Ammon's horn (tissue), 1 donor: ENCODE measurements at places on chromosomes 16 and 17.

- DNase-seq = no peak
Observed at GRCh38 chr16:75679366-75679765, 2.6 kb upstream of the CPHXL2 start.

DNA sequence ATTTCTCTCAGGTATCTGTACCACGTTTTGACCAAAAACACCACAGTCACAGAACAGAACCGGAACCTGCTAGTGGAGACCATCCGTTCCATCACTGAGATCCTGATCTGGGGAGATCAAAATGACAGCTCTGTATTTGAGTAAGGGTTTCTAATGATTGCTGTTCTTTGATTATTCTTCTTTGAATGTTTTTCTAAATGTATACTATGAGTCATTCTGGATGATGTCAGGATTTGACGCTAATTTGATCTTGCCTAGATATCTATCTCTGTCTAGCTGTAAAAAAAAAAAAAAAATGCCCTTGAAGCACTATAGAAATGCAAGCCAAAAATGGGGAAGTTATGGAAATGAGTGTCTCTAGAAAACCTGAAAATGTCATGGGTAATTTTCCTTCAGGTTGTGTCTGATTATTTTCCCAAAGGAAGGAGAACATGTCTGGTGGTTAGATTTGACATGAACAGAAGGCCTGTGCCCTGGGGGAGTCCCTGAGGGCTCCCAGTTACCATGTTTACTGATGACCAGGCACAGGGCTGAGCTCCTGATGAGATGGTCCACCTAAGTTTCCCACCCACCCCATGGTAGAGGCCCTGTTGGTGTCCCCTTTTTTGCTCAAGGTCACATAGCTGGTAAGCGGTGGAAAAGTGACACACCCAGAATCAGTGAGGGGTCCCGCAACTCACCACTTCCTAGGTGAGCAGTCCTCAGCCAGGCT, 13.6 kb downstream of the CLEC16A start:
- no peak for DNase-seq

DNA sequence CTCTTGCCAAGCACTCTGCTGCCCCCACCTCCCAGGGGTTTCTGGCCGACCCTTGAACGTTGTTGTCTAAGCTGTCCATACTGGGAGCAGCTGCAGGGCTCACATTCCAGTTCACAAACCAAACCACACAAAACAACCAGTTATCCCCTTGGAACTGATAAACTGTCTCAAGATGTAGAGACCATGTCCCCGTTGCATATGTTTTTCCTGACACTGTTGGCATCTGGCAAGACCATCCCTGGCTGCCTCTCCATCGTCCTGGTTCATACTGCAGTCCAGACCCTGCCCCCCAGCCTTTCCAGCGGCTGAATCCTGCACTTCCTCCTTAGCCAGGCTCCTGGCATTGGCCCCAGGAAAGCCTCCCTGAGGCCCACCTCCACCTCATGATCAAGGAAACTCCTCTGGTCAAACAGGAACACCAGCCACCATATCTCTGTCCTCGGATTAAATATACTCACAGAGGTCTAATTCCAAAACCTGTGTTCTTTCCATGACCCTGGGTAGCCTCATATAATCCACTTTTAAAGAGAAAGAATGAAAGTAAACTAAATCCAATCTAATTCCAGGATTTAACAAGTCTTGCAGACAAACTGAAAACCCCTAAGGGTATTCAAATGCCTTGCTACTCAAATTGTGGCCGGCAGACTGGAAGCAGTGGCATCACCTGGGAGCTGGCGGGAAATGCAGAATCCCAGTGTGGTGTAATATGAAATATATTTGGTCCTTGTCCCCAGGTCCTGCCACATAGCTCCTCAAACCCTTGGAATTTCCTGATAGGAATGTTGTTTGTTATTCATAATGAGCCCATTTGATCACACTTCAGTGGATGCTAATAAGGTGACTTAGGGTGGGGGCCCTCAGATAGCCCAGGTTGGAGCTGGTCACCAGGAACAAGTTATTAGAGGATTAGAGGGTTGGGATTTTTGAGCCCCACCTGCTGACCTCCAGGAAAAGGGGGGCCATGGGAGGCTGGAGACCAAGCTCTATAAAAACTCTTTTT, 14.2 kb downstream of the GAS7 start:
- no peak for DNase-seq

DNA sequence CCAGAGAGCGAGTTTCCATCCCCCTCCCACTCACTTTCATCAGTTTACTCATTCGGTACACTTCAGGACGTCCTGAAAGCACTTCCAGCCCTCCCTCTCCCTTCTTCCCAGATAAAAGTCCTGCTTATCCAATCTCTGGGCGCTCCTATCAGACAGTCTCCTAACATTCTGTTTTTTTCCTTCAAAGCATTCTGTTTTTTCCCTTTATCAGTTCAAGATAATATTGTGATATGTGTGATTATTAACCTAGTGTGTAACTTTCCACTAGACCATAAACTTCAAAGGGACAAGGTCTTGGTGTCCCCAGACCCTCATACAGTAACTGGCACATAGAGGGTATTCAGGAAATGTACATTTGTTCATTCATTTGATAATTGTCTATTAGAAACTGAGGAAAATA, 24.4 kb upstream of the C16orf87 start:
- no peak for DNase-seq

DNA sequence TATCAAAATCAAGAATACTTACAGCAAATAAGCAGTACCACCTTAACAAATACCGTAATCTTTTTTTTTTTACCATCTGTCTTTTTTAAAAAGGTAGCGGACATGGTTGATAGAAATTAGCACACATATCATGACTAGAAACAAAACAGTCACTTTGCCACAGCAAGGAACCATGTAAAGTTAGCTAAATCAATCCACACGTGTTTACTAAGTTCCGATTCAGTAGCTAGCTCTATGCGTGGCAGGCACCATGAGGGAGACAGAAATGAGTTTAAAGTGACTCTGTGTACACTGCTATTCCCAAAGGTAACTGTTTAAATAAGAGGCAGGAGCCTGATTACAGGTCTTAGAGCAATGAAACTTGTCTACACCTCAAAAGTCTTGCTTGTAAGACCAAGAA, 108.6 kb downstream of the XYLT1 start:
- DNase-seq = no peak

DNA sequence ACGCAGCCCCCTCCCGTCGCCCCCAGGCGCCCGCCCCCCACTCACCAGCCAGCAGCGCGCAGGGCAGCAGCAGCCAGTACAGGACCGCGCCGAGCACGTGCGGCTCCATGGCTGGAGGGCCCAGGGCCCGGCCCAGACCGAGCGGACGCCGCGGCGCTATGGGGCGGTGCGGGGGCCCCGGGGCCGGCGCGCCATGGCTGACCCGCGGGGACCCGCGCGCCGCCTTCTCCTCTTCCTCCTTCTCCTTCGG, 239 bp downstream of the PIEZO1 start:
- DNase-seq = no peak

DNA sequence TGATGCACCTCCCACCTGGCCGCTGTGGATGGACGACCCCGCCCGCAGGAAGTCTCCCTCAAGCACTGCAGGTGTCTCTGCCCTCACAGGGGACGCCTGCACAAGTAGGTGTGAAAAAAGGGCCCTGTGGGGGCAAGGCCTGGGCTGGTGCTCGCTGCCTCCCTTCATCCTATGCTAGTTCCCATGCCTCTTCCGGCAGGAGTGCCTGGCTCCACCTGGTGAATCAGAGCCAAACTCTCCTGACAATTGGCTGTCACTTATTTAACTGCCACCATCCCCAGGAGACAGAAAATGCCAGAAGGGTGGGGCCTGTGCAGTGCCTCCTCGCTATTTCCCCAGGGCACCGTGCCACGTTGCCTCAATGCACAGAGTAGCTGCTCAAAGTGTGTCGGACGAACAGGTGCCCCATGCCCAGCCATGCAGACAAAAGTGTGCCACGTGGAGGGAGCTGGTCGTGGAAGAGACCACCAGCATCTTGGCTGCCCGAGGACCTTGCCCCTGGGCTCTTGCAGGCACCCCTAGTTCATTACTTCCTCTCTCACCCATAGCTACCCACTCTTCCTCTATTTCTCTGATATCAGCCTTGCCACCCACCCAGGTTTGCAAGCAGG, 170.7 kb downstream of the SEC14L1 start:
- DNase-seq = no peak

DNA sequence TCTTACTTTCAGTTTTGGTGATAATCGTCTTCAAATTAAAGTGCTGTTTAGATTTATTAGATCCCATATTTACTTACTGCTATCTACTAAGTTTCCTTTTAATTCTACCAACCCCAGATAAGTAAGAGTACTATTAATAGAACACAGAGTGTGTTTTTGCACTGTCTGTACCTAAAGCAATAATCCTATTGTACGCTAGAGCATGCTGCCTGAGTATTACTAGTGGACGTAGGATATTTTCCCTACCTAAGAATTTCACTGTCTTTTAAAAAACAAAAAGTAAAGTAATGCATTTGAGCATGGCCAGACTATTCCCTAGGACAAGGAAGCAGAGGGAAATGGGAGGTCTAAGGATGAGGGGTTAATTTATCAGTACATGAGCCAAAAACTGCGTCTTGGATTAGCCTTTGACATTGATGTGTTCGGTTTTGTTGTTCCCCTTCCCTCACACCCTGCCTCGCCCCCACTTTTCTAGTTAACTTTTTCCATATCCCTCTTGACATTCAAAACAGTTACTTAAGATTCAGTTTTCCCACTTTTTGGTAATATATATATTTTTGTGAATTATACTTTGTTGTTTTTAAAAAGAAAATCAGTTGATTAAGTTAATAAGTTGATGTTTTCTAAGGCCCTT, 56.8 kb downstream of the HLF start:
- DNase-seq = no peak

- no peak for DNase-seq
Observed at GRCh38 chr17:82296511-82297279, 20.7 kb downstream of the CD7 start.

DNA sequence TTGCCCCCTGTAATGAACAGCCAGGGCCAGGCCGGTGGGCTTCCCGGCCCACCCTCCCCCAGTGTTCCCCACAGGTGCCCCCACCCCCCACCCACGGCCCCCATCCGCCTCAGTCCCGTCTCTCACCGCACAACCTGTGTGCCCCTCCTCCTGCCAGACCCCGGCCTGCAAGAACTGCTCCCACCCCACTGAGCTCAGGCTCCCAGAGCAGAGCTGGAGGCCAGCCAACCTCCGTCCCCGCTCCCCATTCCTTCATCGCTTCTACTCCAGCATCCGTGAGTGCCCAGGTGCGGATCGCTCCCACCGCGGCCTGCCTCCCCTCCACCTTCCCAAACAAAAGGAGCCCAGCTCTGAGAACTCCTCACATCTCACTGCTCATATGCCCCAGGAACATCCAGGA, 4.2 kb downstream of the MVD start:
- no peak for DNase-seq

GRCh38 chr17:79803997-79804855, 7.3 kb upstream of the CBX8 start:
- DNase-seq = no peak

DNA sequence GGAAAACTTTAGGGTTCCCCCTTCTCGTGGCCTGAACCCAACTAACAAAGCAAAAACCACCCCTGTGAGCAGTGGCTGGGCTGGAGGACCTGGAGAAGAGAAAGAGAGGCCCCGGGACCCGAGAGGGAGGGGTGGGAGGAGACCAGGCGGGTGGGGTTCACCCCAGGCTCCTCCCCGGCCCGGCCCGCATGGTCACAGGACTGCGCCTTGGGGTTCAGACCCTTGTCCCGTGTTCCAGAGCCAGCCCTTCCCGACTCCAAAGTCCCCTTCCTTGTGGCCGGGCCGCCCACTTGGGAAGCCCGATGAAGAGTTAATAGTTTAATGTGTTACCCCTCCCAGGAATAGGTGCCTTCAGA, 852 bp downstream of the MARVELD3 start:
- no peak for DNase-seq

- DNase-seq = no peak
Observed at GRCh38 chr17:58436245-58436644, 18.9 kb upstream of the RNF43 start.

GRCh38 chr16:4513086-4513860, 25.3 kb downstream of the CDIP1 start:
- DNase-seq = no peak

GRCh38 chr16:64181271-64181925, 940.5 kb downstream of the CDH11 start:
- no peak for DNase-seq

DNA sequence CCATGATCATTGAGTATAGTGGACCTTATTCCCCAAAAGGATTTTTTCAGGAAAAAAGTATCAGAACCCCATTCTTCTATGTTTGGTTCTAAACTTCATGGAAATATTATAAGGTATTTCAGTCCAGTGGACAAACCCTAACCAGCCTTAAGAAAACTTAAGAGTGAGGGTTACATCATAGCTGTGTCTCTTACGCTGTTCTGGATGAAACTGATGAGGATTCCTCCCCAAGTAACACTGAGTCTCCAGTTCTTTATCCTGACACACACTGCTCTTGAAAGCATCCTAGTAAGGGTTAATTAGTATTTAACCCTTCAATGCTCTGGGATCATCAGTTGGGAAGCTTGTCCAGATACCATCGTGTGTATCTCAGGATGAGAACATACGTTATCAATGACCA, 5.0 kb downstream of the LYRM1 start:
- no peak for DNase-seq

DNA sequence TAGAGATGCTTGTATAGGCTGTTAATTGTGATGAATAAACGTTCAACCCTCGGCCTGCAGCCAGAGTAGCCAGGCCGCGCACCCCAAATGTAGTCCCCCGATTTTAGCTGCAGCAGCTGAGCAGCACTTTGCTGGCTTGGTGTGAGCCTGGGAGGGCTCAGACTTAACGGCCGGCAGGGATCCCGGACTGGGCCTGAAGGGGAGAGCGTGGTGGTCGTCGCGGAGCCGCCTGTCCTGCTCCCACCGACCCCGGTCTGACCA, 11.9 kb downstream of the ZNF629 start:
- DNase-seq = no peak
